ENCODE measurements at places on chromosomes 13 and 19.

- no peak for DNase-seq
Observed at GRCh38 chr13:49958321-49958720, 22.2 kb upstream of the SPRYD7 start.

DNA sequence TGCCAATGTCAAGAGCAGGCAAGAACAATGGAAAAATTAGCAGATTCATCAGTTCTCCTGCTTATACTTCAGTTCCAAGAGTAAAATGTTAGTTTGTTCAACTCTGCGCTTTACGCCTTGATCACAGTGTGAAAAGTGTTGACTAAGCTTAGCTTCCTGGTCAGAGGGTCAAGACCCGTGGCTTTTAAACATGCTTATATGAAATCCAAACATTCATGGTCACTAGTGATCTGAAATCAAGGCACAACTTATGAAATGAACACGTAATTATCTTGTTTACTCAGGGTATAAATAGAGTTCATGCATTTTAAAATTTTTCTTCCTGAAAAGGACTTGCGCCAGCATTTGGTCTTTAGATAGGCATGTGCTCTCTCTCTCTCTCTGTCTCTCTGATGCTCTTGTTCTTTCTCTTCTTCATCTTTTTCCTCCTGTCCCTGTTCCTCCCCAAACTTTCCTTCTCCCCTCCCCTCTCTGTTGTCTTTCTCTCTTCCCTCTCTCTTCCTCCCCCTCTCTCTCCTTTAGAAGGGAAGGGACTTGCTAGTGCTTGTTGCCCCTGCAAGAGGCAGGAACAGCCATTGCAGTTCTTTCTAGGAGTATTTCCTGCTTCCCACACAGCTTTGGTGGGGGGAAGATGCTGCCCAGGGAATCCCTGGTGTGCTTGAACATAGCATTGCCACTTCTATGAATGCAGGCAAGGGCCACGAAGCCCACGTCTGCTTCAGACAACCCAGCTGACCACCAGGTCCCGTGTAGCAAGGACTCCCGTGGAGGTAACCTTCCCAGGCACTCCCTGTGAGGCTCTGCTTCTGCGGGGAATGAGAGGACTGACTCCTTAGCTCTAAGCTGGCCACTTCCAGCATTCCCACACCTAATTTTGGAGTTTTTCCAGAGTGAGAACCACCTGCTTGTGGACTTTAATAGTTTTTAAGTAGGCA lies 7.1 kb upstream of the ZNF536 start:
- DNase-seq: no peak

DNA sequence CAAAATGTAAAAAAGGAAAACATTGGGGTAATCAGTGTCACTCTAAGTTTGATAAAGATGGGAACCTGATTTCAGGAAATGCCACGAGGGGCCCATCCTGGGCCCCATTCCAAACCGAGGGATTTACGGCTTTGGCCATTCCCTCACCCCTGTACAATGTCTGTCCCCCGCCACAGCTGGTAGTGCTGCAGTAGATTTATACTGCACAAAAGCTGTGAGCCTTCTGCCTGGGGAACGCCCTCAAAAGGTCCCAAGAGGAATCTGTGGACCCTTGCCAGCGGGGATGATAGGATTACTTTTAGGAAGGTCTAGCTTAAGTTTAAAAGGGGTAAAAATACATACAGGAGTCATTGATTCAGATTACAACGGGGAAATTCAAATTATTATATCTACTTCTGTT lies 173.4 kb upstream of the SGCG start:
- DNase-seq: no peak

GRCh38 chr13:84865783-84866221 lies 933.4 kb downstream of the SLITRK6 start:
- peak; percentile 46 for DNase-seq

DNA sequence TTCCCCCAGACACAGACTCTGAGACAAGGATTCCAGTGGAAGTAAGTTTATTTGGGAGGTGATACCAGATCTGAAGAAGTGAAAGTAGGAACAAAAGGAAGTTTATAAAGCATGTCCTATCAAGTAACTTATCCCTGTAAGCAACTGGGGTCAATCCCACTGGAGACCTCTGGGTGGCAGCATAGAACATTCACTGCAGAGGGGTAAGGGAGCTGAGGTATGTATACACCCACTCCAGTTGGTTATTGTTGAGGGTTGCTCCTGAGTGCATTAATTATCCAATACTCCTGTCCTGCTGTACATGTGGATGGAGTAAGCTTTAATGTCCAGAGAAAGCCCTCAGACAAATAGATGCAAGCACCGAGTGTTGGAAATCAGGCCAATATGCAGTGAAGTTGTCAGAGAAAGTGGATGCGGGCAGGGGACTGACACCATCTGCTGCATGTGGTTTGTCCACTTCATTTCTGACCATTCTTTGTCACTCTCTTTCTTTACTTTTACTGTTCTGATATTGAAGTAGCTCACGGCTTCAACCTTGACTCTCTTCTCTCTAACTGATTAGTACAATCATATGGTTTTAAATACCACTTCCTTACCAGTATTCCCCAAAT lies 46.7 kb downstream of the NOTCH3 start:
- no peak for DNase-seq
